Hindlimb muscle (tissue), 1 donor: ENCODE measurements at places on chromosomes 7 and 10.

GRCh38 chr7:77205706-77206105 is 6.1 kb upstream of the FGL2 start:
- no peak for DNase-seq

- DNase-seq: no peak
These were observed 17.4 kb upstream of the GDF10 start for GRCh38 chr10:47282657-47283018.

- no peak for DNase-seq
These were observed 167.6 kb upstream of the FRMD4A start for GRCh38 chr10:14498326-14498725.

- no peak for DNase-seq
These were observed 159.3 kb upstream of the NEBL start for GRCh38 chr10:21056461-21056860.

- no peak for DNase-seq
These were observed 16.4 kb downstream of the PALD1 start for GRCh38 chr10:70494966-70495365.
